ENCODE measurements at places on chromosomes 1 and 21.
A peak's percentile ranks its signal among the peaks of the same experiment; 100 is the strongest.

DNA sequence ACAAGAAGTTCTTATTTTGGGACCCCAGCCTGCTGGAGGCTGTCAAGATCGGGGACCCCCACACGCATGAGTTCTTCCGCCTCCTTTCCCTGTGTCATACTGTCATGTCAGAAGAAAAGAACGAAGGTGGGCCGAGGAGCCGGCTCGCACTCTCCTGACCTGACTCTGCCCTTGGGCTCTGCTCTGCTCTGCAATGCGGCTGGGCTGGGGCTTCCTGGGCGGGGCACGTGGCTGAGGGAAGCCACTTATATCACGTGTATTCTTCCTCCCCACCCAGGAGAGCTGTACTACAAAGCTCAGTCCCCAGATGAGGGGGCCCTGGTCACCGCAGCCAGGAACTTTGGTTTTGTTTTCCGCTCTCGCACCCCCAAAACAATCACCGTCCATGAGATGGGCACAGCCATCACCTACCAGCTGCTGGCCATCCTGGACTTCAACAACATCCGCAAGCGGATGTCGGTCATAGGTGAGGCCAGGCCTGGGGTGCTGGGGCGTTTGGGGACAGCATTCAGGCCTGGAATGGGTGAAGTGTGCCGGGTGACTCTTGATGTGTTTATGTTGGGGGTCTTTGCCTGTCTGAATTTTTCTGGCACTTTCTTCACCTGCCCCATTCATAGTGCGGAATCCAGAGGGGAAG lies 17.6 kb downstream of the ATP8B2 start:
- DNase-seq: no peak

DNA sequence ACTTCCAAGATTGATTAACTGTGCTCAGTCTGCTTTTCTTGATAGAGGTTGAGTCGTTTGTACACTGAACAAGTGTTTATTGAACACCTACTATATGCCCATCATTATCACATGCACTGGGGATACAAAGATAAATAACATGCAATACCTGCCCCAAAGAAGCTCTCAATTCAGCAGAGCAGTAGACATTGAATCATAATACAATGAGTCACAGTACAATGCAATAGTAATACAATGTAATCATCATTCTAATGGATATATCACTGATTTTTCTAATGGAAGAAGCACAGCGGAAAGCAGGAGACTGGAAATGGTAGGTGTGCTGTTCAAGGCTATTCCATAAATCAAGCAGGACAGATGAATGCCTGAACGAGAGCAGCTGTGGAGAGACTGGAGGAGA lies 3.7 kb upstream of the SEC16B start:
- no peak for DNase-seq

DNA sequence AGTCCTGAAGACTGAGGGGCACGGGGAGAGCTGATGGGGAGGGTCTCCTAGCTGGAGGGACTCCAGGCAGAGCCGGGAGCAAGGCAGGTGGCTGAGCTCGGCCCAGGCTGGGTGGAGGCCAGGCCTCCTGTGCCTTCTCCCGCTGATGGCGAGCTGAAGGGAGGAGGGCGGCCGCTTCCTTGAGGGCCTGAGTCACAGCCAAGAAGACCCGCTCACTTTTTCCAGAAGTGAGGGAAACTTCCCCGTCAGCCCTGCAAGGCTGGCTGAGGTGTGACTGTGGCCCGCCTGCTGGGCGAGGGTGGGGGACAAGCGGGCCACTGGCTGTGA lies 1.7 kb upstream of the VWA1 start:
- DNase-seq: no peak

DNA sequence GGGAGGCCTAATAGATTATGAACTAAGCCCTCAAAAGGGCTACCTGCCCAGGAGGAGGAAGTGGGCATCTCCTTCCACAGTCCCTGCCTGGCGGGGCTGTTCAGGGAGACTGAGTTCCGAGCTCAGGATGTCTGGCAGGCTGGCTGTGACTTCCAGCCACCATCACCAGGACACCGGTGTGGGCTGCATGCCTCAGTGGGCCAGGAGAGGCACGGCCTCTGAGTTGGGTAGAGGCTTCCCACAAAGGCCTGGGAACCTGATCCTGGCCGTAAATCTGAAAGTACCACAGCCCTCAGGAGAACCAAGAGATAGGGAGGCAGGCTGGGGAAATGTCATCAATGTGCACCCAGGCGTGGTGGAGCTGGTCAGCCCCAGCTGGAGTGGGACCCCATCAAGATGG lies 29.1 kb downstream of the NTPCR start:
- no peak for DNase-seq

- DNase-seq: no peak
These were observed 78.5 kb upstream of the KAZN start for GRCh38 chr1:14519976-14520375.

DNA sequence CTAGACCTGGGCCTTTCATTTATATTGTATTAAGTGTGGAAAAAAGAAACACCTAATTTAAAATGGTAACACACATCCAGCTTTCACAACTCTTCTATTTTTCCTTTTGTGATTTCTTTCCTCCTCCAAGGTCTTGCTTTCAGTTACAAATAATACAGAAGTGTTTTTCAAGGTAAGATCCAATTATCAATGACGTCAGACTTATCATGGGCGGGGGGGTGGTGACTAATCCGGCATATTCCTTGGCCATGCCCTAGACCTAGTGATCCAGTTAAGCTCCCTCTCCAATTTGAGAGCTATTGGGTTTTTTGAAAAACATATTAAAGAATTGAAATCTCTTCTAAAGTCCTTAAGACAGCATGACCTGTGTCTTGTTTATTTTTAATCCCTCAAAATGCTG lies 669.9 kb upstream of the NR5A2 start:
- no peak for DNase-seq

DNA sequence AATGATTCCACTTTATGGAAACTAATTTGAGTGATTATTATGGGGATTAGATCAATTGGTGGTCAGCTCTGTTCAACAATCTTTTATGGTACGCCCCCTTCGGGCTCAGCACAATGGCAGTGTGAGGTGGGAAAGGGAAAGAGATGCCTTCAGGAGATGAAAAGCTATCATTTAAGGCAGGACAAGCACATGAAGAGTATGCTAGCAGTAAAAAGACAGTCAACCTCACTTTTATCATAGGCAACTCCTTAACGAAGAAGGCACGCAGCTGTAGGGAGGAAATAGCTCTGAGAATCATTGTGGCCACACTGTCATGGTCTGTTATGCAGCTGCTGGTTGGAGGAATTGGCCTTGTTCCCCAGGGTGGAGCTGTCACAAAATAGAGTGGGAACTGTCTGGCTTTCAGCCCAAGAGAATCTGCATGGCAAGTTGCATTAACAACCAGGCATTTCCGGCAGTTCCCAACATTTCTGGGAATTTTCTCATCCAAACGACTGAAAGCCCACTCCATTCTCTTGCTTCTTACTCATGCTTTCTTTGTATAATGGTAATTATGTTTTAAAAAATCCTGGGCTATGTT lies 54.4 kb upstream of the BCL10 start:
- peak; percentile 51 for DNase-seq

DNA sequence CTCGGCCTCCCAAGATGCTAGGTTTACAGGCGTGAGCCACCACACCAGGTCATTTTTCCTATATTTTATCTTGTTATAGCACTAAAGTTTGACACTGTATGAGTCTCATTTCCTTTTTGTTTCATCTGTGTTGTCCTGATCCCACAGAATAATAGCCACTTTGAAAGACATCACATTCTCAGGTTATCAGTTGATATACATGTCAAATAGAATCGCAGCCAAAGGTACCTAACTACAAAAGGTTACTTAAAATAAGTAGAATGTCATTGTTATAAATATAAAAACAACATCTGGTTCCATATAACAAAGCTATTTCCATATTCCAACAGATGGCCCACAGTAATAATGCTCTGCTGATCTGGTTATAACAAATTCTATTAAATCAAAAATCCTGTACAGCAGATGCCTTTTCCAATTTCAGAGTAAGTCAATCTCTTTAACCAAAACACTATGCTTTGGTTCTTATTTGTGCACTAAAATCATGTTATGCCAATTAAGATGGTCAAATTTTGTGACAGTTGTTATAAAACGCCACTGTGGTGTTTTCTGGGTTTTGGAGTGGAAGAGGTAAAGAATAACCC lies 6.0 kb downstream of the FOXJ3 start:
- no peak for DNase-seq
